ENCODE measurements at places on chromosomes 2 and 18.

DNA sequence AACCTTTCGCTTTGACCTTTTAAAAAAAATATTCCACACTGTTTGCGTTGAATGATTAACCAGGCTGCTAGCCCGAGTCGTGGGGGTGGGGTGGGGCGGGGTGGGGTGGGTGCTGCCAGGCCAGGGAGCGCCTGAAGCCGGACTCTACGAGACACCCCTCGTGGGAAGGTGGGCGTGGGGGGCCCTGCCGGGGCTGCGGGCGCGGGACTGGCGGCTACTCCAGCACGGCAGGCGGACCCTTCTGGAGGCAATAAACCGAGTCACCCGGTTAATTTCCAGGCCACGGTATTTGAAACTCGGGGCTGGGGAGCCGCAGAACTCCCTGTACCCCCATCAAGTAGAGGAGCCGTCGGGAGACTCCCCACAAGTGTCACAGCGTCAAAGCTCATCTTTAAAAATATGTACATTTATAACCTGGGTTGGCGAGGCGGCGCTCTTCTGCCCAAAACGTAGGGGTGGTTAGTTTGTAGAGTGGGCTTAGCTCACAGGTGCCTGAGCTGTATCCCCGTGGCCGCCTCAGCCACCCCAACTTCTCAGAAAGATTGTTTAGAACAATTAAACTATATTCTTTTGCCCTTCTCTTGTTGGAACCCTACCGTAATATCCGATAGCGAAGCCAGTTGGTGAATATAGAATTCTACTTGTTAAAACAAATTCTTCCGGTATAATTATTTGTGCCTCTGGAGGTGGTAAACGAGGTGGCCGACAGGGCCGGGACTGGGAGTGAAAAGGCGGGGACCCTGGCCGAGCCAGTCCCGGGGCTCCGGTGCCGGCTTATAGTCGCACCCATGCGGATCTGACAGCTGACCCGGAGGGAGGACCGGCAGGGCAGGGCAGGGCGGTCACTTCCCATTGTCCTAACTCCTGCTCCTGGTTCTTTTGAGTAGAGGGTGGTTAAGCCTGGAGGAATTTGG, 1.4 kb downstream of the B3GNT2 start:
- DNase-seq: no peak

DNA sequence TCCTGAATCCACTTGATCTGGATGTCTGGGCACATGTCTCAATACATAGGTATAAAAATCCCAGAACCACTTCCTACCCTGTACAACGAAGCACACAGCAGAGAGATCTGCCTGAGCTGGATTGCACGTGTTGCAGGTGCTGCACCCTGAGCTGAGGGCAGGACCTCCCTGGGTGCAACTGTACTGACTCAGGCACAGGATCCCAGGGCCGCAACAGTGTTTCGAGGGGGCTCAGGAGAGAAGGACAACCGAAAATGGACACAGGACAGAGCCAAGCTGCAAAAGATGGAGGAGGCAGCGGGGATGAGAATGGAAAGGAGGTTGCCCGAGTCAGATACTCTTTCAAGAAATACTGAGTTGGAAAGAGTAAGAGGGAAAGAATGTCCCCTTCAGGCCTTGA, 354.1 kb downstream of the EIPR1 start:
- no peak for DNase-seq

GRCh38 chr18:22971038-22971437, 37.9 kb downstream of the RBBP8 start:
- no peak for DNase-seq

DNA sequence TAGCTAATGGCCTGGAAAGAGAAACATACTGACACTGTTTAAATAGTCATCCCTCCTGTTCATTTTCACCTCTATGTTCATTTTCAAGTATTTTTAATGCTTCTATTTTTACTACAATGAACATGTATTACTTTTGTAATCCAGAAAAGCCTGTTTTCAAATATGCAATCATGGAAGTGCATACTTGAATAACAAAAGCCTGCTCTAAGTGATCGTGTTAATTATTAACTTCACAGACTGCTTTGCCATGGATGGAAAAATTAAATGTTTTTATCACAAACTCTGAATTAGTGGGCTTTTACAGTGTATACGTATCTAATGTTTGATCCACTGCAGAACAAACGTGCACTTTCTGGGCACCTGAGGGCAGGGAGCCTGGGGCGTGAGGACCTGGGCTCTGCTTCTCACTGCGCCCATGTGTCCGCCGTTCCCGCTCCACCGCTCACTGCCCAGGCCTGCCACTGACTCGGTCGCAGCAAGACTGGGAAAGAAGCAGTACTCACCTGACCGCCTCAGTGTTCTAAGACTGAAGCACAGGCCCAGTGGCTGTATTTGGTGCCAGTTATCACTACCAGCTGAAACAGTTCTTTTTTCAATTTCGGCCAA, 80.6 kb downstream of the UXS1 start:
- no peak for DNase-seq

DNA sequence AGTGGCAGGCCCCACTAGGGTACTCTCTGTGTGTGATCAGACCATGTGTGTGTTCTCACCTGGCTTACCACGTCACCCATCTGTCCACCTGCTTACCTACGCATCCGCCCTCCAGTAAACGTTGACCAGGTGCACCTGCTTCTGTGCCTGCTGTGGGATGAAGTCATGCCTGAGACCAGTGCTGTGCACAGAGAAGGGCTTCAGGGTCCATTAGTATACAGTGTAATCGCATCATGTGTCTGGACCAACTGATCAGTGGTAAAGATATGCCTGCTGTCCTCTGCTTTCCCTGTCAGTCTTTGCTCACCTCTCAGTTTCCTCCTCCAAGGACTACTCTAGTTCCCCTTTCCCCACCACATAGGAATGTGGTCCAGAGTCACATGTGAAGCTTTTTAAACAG, 109.3 kb downstream of the FHOD3 start:
- DNase-seq: no peak
